Activated gamma-delta T cell (primary cell): ENCODE measurements at places on chromosomes 5 and 9.

GRCh38 chr9:99666571-99666970 lies 155.1 kb upstream of the NR4A3 start:
- DNase-seq: no peak

DNA sequence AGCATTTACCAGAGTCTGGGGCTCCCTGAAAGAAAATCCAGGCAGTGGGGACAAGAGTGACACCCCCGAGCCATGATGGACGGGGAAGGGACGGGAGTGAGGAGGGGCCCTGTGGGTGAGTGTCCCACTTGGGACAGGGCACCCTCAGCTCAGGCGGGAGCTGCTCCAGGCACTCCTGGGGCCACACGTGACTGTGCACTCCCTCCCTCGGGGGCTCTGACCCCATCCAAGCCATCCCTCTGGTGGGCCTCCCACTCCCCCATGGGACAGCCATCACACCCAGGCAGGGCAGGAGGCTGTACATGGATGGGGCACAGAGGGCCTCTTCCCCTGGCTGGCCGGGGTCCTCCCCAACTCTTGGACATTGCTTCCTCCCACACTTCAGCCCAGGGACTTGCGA lies 3.0 kb upstream of the CARD9 start:
- DNase-seq: no peak

- no peak for DNase-seq
These were observed 27.5 kb downstream of the ZNF474 start for GRCh38 chr5:122156724-122157325.

GRCh38 chr5:89595056-89595455 lies 712.1 kb upstream of the MEF2C start:
- no peak for DNase-seq

DNA sequence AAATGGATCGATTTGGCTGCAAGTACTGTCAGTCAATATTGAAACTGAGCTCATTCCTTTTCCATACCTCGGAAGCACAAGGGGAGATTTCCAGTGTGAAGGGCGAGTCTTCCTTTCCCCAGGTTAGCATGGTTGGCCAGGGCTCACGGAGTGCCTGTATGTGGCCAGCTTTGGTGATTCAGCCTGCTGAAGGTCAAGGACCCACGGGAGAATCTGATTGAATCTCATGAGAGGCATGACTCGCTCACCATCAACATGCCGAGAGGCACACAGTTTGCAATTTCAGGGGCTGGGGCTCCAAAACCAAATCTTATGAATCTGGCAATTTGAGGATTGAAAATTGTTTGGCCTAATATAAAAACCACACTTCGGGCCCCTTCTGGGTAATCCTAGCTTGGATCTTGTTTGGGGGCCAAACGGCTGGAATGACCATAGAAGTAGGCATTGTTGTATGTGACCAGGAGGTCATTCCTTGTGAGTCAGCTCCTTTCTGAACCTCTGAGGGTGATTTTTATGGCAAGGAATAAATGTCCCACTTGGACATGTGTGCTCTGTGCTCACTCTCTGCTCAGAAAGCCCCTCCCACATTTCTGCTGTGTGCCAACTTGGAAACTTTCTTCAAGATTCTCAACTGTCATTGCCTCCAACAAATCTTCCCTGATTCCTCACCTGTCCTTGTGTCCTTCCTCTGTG lies 69.8 kb downstream of the DOCK2 start:
- DNase-seq: no peak

DNA sequence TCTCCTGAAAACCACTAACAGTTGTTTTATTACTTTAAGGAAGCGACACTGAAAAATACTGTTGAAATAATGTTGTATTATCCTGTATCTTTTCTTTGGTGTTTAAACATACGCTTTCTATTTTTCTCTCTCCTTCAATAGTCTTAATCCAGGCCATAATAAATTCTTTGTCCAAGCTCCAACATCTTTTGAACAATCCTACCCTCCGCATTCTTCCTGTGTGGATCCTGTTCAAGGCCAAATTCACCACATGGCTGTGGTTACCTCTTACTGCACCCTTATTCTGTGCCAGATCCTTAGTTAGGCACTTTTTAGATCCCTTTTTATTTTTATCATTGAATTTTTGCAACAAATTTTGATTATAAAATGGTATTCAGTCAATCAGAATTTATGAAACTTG lies 1691.5 kb downstream of the MAT2B start:
- no peak for DNase-seq

- no peak for DNase-seq
These were observed 107.4 kb downstream of the LMNB1 start for GRCh38 chr5:126884269-126884819.

- no peak for DNase-seq
These were observed 11.0 kb upstream of the DENND1A start for GRCh38 chr9:123940721-123941523.

DNA sequence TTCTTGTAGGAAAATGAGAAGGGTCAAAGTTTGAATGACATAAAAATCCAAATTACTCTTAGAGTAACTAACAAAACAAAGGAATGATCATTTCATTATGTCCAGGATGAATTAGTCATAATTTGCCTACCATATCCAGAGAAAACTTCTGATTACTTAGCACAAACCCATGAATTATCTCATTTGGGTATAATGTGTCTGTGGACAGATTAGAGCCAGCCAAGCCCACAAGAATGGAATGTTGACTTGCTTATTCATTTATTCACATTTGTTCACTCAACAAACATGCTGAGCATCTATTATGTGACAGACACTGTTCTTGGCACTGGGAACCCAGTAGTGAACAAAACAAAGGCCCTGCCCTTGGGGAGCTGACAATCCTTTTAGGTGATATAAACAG lies 87.4 kb downstream of the APBA1 start:
- no peak for DNase-seq

DNA sequence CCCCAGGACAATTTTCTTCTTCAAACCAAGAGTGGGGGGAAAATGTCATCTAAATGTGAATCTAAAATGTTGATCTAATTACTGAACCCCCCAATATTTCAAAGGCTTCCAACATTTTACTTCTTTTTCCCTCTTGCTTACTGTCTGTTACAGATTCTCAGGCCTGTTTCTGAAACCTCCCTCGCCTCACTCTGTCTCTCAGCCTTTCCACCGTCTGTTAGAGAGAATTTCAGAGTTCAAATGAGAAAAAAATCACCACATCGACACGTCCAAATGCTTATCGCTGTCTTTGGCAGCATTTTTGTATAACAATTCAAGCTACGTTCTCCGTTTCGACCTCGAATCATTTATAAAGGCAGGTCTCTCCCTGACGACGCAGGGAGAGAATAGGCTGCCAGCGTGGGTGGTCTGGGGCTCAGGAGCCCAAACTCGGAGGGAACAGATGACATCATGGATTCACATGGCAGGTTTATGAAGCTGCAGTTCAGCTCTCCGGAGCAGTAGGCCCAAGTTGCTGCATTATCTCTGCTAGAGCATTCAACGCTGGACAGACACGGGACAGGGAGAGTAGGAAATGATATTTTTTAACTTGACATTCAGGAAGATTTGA lies 139.8 kb downstream of the GAS1 start:
- no peak for DNase-seq

- no peak for DNase-seq
These were observed 447.9 kb upstream of the SGCD start for GRCh38 chr5:155878991-155879575.

DNA sequence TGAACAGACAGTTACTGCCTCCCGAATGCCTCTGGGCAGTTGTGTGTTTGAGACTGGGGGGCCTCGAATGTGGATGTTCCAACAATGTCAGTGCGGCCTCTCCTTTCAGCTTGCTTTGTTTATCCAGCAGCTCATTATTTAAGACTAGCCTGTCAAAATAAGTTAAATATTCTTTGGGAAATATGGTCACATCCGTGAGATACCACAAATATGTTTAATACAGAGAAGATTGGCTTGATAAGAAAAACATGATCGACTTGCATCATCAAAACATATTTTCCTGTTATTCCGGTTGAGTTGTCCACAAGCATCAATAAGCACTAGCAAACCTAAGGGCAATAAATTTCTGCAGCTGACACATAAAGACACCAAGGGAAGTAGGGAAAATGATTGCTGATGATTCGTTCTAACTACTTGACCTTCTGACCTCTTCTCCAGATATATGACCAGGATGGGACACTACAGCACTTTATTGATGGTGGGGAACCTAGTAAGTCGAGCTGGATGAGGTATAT lies 66.5 kb downstream of the PRDM6 start:
- DNase-seq: no peak

DNA sequence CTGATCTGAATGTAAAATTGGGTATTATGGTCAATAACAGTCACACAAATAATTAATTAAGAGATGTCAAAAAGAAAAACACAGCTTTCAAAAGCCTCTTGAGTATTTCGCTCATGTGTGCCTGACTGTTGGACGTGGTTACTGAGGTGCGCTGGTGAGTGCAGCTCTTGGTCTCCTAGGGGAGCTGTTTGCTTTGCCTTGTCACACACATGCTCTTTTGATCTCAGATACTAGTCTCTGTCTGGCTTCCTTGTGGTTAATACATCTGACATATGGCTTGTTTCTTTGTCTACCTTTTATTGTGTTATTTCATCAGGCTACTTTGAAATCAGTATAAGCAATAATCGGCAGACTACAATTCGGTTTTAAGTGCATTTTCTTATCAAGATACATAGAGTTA lies 51.5 kb downstream of the PCSK1 start:
- no peak for DNase-seq

DNA sequence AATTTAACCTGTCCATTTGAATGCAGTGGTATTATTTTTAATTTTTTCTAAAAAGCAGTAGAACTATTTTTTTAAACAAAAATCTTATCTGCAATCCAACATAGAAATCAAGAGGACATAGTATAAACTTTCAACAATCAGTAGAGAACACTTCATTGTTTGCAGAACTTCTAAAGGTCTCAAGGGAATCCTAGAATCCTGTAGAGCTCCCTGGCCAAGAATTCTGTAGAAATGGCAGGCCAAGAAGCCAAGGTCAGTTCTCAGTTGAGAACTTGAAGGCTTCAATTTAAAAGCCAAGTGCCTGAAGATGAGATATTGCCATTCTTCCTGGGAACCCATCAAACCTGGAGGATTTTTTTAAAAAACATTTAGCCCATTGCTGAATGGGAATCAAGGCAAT lies 199.2 kb upstream of the KLF4 start:
- DNase-seq: no peak

- DNase-seq: no peak
These were observed 34.3 kb downstream of the PARP8 start for GRCh38 chr5:50700706-50701105.

- DNase-seq: no peak
These were observed 55.5 kb downstream of the PRRC1 start for GRCh38 chr5:127572930-127573329.

DNA sequence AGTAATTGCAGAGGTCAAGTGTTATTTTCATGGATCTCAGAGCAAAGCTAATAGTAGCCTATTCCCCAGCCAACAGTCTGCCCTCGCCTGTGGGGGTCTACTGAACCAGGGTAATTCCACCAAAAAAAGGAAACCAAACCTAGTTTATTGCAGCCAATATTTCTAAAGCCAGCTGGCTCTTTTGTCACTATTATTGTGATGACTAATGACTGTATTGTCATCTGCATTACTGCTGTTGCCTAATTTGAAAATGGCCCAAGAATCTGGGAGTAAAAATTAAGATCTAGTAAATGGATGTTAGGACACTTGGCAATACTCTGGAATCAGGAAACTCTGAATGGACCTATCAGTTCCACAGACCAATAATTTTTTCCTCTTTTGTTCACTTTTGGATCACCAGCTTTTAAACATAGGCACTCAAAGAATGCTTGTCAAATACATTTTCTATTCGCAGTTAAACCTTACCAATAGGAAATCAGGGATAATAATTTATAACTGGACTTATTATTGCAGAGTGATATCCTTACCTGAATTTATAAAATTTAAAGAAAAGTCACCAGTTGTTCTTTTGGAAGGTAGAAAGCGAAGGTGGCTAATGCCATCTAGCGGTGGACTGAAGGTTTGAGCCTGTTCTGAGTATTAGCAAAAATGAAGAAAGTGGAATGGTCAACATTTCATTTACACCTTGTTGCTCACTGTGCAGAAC lies 69.2 kb downstream of the SYK start:
- no peak for DNase-seq

GRCh38 chr9:72790989-72791388 lies 161.9 kb downstream of the ALDH1A1 start:
- DNase-seq: no peak

GRCh38 chr5:157671592-157672330 lies 428 bp downstream of the C5orf52 start:
- no peak for DNase-seq
